Lung (tissue), 17 donors: ENCODE measurements at places on chromosomes 7 and 10.

DNA sequence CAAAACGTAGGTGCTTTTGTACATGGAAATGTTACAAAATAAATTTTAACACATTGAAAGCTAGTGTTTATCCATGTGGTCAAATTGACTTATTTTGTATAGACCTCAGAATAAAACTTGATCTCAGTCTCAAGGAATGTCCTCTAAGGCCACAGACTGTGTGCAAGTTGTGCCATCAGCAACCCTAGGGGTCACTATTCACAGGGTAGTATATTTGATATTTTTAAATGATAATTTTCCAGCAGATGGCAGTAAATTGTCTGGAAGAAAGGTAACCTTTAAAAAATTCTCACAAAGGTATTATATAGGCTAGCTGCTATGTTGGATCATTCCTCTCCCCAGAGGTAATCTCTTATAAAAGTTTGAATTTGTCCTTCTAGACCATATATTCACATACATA, 12.9 kb upstream of the SNX10 start:
- DNase-seq: peak; percentile 14

DNA sequence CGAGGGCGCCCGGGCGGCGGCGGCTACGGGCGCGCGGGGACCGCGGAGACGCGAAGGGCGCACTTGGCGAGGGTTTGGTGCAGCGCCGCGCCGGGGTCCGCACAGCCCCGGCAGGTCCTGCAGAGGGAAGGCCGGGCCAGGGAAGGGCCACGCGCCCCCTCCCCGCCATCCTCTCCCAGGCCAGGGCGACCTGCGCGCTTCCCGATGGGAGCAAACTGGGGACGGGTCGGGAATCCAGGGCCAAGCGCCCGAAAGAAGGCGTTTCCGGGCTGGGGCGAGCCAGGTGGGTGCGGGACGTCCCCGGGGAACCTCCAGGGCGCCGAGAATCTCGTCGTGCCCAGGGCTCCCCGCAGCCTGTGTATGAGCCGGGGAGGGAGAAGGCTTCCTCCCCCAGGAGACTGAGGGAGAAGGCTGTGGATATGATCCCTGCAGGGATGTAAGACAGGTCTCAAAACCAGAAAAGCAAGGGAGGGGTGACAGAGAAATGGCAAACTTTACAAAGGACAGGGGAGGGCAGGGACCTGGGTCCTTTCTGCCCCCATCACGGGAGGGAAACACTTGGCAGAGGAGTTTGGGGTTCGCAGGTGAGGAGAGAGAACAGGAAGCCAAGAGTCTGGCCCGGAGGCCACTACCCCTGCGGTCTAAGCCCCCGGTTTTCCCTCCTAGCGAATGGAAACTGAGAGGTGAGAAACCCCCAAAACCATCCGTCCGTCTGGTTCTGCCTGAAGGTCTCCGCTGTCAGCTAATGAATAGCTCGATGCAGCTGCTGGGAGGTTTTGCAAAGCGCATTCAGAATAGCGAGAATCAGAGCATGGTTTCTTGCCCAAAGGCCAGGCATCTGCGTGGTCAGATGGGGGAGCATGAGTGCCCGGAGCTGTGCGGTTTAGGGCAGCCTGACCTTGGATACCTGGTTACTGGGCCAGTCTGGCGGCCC, 674 bp downstream of the AMZ1 start:
- DNase-seq: no peak

GRCh38 chr7:20698469-20698868, 83.0 kb downstream of the ABCB5 start:
- DNase-seq: no peak

DNA sequence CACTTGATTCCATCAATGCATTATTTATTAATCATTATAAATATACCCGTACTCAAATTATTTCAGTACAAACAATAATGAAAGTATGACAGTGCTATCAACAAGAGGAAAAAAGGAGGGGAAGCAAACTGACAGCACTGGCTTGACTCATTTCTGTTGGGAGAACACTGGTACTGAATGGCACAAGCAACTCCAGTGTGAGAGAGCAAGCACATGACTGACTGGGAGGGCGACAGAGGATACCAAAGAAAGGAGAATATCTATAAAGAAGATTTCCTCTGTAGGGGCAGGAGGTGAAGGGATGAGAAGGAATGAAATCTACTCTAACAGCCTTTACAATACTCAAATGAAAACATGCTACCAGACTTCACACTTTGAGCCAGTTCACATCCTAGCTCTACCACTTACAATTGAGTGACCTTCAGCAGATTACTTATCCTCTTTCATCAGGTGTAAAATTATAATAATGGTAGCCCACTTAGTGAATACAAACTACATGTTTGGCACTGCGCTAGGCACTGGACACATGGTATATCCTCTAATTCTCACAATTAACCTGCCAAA, 1.5 kb downstream of the USP54 start:
- no peak for DNase-seq

- DNase-seq: no peak
Observed at GRCh38 chr7:130961128-130961601, 227.2 kb upstream of the KLF14 start.

DNA sequence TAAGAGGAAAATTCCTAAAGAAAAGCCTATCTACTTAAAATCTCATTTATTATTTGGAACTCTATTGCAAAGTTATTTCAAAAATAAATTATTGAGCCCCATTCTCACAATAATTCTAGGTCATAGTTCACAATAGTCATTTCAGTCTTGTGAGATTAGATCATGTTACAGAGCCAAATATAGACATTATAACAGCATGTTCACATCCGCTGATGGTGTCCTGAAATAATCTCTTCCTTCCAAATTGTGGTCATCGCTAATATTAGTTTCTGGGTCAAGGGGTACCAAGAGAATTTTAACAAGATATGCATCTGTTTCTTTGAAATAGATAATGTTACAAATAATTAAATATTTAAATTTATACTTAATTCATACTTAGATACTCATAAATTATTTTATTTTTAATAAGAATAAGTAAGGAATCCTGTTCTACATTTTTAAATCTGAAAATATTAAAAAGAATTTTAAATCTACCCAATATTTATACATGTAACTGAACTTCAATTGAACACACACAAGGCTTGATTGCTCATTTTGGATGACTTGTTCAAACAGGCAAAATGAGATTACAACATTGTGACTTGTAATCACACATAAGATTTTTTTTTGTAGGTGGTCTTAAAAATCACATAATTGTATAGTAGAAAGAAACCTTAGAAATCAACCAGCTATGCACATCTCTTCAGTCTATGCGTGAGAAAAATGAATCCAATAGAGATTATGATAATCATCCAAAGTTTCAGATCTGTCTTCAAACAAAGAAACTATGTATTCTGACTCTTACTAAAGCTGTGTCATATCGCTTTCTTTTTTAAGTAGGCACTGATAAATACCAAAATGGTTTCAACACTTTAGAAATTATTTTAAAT, 13.1 kb downstream of the GNAT3 start:
- DNase-seq: no peak

DNA sequence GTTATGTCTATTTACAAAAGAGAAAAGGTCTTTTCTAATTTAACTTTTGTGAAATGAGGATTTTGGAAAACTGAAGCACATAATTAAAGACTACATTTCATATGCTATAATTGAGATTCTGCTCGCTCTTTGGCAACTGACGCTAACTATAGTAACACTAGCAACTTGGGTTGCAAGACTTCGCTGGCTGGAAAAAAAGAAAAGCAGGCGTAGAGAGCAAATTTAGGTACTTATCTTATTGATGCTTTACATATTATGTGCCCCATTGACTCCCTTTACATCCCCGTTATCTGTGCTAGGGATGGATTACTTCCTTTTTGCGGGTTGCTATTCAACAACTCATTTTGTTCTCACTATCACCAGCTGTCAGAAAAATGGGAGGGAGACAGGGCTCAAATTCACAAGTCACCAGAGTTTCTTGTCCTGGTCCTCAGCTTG, 10.5 kb downstream of the SEMA3C start:
- DNase-seq: peak; percentile 47

DNA sequence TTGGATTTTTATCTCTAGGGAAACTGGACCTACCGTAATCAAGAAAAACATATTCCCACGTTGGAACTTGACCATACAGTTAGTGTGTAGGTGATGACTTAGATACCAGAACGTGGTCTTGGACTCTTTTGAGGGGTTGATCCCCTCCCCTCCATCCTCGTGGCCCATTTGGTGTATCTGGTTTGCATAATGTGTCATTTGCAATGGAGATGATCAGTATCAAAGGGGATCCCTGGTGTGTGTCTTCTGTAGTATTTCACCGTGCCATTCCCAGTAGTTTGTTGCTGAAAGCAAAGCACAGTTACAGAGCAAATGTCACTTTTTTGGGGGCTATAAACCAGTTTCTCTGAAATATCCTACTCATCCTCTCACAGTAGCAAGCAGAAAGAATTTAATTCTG, 217.7 kb downstream of the TCF7L2 start:
- no peak for DNase-seq

DNA sequence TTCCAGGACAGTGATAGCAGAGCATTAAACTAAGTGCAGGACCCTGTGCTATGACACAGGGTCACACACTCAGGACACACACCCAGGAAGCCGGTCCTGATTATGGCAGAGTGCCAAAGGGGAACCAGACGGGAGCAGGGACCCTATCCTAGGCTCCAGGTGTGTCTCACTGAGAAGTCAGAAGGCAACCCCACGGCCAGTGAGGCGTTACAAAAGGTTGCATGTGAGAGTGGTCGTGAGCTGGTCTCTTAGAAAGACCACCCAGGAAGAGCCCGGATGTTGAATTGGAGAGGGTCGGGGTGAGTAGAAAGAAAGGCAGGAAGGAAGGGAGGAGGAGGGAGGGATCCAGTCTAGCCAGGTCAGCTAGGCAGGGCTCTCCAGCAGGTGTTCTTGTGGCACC, 31.0 kb downstream of the FRMPD2 start:
- peak; percentile 41 for DNase-seq

GRCh38 chr7:73901823-73902597, 41.1 kb downstream of the TMEM270 start:
- DNase-seq: no peak

DNA sequence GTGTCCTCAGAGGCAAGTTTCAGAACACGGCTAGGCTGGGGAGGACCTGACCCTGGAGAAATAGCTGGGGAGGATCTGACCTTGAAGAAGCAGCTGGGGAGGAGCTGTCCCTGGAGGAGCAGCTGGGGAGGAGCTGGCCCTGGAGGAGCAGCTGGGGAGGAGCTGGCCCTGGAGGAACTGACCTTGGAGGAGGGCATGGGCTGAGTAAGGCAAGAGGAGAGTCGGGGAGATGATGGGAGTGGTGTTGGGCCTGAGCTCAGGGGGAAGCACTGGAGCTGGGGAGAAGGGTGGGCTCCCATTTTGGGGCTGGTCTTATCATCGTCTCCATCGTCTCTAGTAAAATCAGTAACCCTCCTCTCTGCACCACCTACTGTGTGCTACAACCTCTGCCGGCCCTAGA, 179.8 kb upstream of the SHH start:
- DNase-seq: no peak

- DNase-seq: no peak
Observed at GRCh38 chr10:72889391-72889831, 4.1 kb upstream of the OIT3 start.

GRCh38 chr10:52583336-52583735, 189.2 kb downstream of the MBL2 start:
- DNase-seq: no peak

- DNase-seq: peak; percentile 85
Observed at GRCh38 chr10:119253433-119254174, 46.2 kb downstream of the GRK5 start.

- DNase-seq: peak; percentile 72
Observed at GRCh38 chr7:43639858-43640491, 57.1 kb downstream of the STK17A start.

DNA sequence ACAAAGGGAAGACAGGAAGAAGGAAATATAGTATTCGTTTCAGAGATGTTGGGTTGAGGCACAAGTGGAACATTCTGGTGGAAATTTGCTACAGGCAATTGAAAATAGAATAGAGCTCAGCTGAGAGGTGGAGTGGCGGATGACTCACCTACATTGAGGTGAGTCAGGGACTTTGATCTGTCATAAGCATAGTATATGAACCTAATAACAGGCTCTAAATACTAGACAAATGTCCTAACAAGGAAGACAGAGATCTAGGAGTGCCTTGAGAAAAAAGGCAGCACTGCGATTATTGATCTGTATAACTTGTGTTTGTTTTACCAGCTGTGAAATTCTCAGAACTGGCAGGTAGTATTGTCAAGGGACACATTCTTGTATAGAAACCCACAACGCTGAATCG, 907 bp upstream of the IFRD1 start:
- DNase-seq: peak; percentile 6

DNA sequence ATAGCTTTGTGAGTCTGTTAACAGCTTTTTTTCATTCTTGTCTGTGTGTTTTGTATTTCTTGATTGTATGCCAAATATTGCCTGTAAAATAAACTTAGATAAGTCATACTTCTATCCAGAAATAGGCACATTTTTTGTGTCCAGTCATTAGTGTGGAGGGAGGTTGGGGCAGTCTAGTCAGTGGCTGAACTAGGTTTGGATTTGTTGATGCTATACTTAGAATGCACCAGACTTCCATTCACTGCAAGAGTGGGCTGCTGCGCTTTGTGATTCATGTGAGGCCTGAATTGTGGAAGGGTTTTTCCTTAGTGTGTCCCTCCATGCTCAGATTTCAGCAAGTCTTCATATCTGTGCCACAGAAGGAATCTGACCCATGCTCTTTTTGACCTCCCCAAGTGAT, 50.0 kb downstream of the TRUB1 start:
- no peak for DNase-seq

- DNase-seq: no peak
Observed at GRCh38 chr7:2576742-2577491, 18.1 kb downstream of the IQCE start.

GRCh38 chr10:102120991-102121738, 997 bp upstream of the LDB1 start:
- peak; percentile 99 for DNase-seq

DNA sequence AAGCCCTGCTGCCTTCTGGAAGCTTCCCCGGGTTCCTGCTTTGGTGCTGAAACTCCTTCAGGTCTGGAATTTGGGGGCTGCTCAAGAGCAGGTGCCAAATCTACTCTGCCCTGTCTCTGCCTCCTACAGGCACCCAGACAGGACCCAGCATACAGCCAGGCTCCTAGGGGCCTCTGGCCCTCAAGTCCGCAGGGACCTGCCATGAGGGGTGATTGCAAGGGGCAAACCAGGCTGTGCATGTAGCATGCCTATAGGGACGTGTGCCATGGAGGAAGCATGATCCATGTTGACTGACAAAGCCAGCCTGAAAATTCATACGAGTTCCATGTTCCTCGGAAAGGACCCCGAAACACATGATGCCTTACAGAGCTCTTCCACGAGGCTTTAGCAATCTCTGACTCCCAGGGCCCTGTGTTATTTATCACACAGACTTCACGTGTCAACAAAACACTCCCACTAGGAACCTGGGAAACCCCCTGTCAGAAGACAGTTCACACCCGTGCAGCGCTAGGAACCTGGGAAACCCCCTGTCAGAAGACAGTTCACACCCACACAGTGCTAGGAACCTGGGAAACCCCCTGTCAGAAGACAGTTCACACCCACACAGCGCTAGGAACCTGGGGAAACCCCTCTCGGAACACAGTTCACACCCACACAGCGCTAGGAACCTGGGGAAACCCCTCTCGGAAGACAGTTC, 75.3 kb upstream of the DNAAF5 start:
- DNase-seq: no peak

GRCh38 chr7:131145026-131145425, 182.7 kb upstream of the MKLN1 start:
- no peak for DNase-seq
